ENCODE measurements at places on chromosomes 5 and 9. TPM values are rescaled to one million over a fixed set of nuclear protein-coding genes. Genes with fewer than 3 reads are reported as not detected.

TMEM174 gene
- total RNA-seq: not detected

OR1Q1 gene
- not detected for total RNA-seq

- H3K4me3 ChIP-seq: no peak overlapping the region
- peaks cover 10% of the 10 kb centered on the region for H3K4me1 ChIP-seq
- H3K36me3 ChIP-seq: peaks cover 1% of the 10 kb centered on the region
- no peak overlapping the region for H3K27ac ChIP-seq
Observed at GRCh38 chr5:31911291-31912265, 262.5 kb downstream of the GOLPH3 start.

TNC gene
- total RNA-seq: 20.1 TPM

- no peak for DNase-seq
- H3K36me3 ChIP-seq: peaks cover 18% of the 10 kb centered on the region
- no peak overlapping the region for H3K4me3 ChIP-seq
- no peak overlapping the region for H3K27ac ChIP-seq
- H3K4me1 ChIP-seq: peaks cover 24% of the 10 kb centered on the region
Observed at GRCh38 chr9:3441197-3441816, 84.5 kb downstream of the RFX3 start.

DNA sequence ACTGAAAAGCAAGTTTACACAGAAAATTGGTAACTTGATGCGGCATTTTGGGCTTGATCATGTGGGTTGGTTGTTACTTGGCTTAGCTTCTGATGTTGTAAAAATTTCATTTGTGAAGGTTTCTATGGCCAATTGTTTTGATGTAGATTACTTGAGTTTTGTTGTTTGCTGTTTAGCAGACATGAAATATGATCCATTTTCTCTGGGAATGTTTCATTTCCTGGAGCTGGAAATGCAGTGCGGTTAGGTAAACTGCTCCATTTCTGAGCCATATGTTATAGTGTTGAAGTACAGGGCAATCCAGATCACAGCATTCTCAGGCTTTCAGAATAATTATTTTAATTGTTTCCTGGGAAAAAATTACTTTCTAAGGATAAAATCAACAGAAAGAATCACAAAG is 396.9 kb downstream of the ENC1 start:
- H3K36me3 ChIP-seq: no peaks in the 10 kb centered on the region
- no peak overlapping the region for H3K4me3 ChIP-seq
- peak overlapping the region; percentile 48 for H3K27ac ChIP-seq
- DNase-seq: no peak
- peaks cover 31% of the 10 kb centered on the region for H3K4me1 ChIP-seq
- H3K27me3 ChIP-seq: no peaks in the 10 kb centered on the region

DNA sequence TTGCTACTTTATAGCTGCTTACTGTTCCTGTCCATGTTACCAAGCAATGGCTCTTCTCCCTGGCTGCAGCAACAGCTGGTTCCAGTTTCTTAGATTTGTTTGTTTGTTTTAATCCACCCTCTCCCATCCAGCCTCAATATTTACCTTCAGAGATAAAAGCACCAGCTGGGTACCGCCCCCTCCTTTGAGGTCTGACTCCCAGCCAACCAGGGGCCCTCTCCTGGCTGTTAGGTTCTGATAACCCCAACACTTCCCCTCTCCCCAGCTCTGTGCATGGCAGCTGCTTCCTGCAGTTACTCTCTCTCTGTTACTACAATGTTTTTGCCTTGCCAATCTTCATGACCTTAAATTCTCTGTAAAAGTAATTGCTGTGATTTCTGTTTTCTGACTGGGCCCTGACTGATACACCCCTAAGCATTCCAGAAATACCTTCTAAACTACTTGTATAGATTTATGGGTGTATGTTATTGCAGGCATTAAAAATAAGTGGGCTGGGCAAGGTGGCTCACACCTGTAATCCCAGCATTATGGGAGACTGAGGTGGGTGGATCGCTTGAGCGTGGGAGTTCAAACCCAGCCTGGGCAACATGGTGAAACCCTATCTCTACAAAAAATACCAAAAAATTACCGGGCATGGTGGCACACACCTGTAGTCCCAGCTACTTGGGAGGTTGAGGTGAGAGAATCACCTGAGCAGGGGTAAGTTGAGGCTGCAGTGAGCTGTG is 2.6 kb upstream of the GCNT1 start:
- no peaks in the 10 kb centered on the region for H3K36me3 ChIP-seq
- H3K4me3 ChIP-seq: no peak overlapping the region
- H3K27ac ChIP-seq: peak overlapping the region; percentile 91
- H3K4me1 ChIP-seq: peaks cover 27% of the 10 kb centered on the region
- peaks cover 11% of the 10 kb centered on the region for H3K27me3 ChIP-seq

GRCh38 chr9:135970128-135970815 is 9.1 kb upstream of the UBAC1 start:
- no peak overlapping the region for H3K4me3 ChIP-seq
- H3K27ac ChIP-seq: no peak overlapping the region
- peaks cover 34% of the 10 kb centered on the region for H3K27me3 ChIP-seq
- H3K4me1 ChIP-seq: no peaks in the 10 kb centered on the region
- no peaks in the 10 kb centered on the region for H3K36me3 ChIP-seq

GRCh38 chr5:127943061-127943371 is 140.6 kb upstream of the SLC12A2 start:
- H3K4me3 ChIP-seq: no peak overlapping the region
- peaks cover 6% of the 10 kb centered on the region for H3K4me1 ChIP-seq
- no peak for DNase-seq
- H3K36me3 ChIP-seq: no peaks in the 10 kb centered on the region
- no peak overlapping the region for H3K27ac ChIP-seq

DNA sequence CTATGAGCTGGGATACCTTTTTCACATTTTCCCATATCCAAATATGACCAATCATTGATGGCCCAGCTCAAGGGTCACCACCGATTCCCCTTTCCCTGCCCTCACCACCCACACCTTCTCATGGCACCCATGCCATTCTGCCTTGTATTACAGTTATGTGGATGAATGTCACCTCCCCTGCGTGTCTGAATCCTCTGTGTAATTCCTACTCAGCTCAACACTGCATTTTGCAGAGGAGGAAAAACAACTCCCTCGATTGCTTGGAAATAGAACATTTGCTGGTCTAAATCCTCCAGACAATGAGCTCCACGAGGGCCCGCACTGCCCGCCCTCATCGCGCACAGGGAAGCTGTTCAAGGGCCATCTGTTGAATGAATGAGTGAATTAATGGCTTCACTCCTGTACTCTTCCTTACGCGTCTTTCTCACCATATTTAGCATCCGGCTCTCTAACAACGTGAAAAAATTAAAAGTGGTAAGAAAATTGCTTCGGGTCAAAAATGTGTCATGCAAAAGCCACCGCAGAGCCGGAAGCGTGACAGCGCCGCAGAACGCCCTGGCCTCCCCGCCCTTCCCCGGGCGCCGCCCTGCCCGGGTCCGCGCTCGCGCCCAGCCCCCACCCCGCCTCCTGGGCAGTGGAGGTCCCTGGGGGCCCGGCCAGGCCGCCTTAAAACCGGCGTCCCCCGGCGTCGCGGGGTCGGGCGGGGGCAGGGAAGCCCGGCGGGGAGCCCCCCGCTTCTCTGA is 704 bp downstream of the SUSD1 start:
- peaks cover 3% of the 10 kb centered on the region for H3K36me3 ChIP-seq
- H3K27ac ChIP-seq: peak overlapping the region; percentile 33
- peak; percentile 56 for DNase-seq
- peaks cover 38% of the 10 kb centered on the region for H3K4me1 ChIP-seq

DNA sequence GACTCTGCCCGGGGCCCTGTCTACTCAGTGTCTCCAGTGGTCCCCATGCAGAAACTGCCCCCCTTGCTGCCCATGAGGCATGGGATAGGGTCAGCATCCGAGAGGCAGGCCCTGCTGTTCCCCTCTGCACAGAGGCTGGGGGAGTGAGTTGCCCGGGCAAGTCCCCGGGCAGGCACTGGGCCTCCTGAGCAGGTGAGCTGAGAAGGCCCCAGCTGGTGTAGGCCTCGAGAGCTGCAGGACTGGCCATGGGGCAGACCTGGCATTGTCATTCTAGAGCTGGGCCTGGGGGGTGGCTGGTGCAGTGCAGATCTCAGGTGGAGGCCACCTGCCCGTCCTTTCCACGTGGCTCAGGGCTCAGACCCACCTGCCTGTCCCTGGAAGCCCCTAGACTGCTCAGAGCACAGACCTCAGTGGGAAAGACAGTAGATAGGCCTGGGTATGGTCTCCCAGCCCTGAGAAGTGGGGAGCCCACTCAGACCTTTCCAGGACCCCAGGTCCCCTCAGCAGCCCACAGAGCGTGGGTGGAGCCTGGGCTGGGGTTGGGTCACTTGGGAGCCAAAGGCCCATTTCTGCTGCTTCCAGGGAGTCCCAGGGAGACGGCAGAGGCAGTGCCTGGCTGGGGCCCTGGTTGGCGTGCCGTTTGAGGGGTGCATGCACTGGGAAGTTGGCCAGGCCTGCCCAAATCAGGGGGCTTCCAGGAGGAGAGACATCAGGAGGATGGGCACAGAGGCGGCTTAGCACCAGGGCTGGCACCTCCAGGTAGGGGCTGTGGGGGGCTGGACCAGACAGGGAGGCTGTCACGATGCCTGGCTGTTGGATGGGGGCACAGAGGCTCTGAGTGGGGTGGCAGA is 4.8 kb upstream of the NOTCH1 start:
- no peaks in the 10 kb centered on the region for H3K27me3 ChIP-seq
- no peak overlapping the region for H3K4me3 ChIP-seq
- DNase-seq: no peak
- H3K36me3 ChIP-seq: no peaks in the 10 kb centered on the region

DNA sequence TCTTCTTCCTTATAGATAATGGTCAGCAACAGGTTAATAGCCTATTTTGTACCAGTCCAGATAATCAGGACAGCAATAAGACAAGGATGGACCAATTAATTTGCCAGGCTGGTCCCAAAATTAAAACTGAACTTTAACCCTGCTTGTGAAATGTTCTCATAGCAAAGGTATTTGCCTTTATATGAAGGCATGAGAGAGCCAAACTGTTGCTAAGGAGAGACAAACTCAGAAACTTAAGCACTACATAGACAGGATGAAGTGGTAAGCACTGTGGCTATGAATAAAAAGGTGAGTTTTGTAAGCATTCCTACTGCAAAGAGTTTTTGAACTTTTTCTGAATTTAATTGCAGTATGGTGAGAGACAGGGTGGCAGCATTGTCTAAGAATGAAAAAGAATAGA is 174.7 kb upstream of the PPP1R2B start:
- peaks cover 1% of the 10 kb centered on the region for H3K27me3 ChIP-seq
- H3K4me3 ChIP-seq: no peak overlapping the region
- peaks cover 14% of the 10 kb centered on the region for H3K4me1 ChIP-seq
- H3K36me3 ChIP-seq: no peaks in the 10 kb centered on the region
- DNase-seq: no peak

- no peak overlapping the region for H3K4me3 ChIP-seq
- H3K36me3 ChIP-seq: no peaks in the 10 kb centered on the region
- no peak overlapping the region for H3K27ac ChIP-seq
Observed at GRCh38 chr9:27351438-27351837, 54.5 kb upstream of the EQTN start.

FGFR4 gene
- total RNA-seq: 8.0 TPM
